Panc1 (cell line): ENCODE measurements at places on chromosomes 7 and 10.

- DNase-seq, result no peak
- H3K27ac ChIP-seq, result no peak overlapping the region
- no peak overlapping the region for H3K4me3 ChIP-seq
Measured at GRCh38 chr7:55308186-55308929, 56.8 kb upstream of the LANCL2 start.

GRCh38 chr7:46881507-46882127, 700.3 kb downstream of the TNS3 start:
- H3K4me3 ChIP-seq, result no peak overlapping the region
- H3K27ac ChIP-seq, result no peak overlapping the region
- H3K36me3 ChIP-seq, result no peaks in the 10 kb centered on the region

GRCh38 chr10:6136215-6137201, 47.7 kb downstream of the RBM17 start:
- DNase-seq, result no peak
- no peak overlapping the region for H3K4me3 ChIP-seq
- no peaks in the 10 kb centered on the region for H3K4me1 ChIP-seq
- H3K27me3 ChIP-seq, result no peaks in the 10 kb centered on the region
- H3K36me3 ChIP-seq, result no peaks in the 10 kb centered on the region
- H3K27ac ChIP-seq, result no peak overlapping the region

DNA sequence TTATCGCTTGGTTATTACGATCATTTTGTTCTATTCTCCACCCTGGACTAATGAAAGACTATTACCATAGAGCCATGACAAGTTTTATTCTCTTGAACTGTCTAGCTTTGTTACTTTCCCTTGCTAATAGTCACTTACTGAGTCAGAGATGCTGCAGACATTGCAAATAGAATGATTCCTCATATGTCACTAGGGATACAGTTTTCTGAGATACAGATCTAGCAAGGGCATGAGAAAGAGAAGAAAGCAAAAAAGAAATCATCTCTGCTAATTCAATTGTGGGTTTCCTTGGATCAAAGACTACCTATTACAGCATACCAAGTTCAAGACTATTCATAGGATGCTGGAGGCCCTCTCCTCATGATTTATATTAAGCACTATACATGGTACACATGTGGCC, 204.3 kb downstream of the MBL2 start:
- no peak overlapping the region for H3K4me3 ChIP-seq
- H3K4me1 ChIP-seq, result peaks cover 11% of the 10 kb centered on the region; the same call in 1 of the 2 replicates
- peak overlapping the region; percentile 67 for H3K27ac ChIP-seq
- H3K36me3 ChIP-seq, result no peaks in the 10 kb centered on the region
- no peak for DNase-seq

DNA sequence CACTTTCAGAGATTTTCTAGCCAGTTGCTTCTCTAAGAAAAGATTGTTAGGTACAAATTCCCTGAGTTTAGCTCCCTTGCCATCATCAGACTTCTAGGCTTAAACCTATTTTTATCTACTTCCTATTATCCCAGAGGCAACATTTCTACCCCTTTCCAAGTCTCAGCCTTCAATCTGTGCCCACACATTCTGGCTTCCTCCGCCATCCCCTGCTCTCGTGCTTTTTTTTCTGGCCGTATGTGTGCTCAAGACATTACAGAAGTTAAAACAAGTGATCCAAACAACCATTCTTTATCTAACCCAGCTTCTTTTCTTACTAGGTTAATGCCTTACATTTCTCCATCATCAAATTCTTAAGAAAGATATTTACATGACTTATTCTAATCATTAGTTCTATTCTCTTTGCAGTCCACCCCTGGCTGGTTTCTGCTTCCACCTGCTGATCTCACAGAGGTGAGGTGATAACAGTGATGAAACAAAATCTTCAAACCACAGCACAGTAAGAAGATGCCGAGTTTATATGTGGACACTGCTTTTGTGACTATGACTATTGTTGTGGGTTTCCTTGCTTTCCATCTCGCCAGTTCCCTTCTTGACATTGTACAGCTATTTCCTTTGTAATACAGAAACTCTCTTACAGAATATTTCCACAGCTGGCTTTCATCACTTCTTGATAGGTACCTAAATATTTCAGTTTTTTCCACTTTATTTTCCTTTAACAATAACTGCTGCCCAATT, 18.3 kb upstream of the CDK6 start:
- H3K4me1 ChIP-seq, result no peaks in the 10 kb centered on the region
- H3K36me3 ChIP-seq, result 0 out of 2 replicates have a peak, but pooled peaks cover under 1% of the 10 kb centered on the region
- peaks cover 1% of the 10 kb centered on the region; the same call in 1 of the 2 replicates for H3K27me3 ChIP-seq
- no peak overlapping the region for H3K27ac ChIP-seq
- DNase-seq, result no peak
- H3K4me3 ChIP-seq, result no peak overlapping the region

- H3K27ac ChIP-seq, result no peak overlapping the region
- no peak overlapping the region for H3K4me3 ChIP-seq
- no peaks in the 10 kb centered on the region for H3K27me3 ChIP-seq
- DNase-seq, result no peak
- peaks cover 2% of the 10 kb centered on the region for H3K4me1 ChIP-seq
- no peaks in the 10 kb centered on the region for H3K36me3 ChIP-seq
Measured at GRCh38 chr7:44189993-44190872, 994 bp upstream of the GCK start.

DNA sequence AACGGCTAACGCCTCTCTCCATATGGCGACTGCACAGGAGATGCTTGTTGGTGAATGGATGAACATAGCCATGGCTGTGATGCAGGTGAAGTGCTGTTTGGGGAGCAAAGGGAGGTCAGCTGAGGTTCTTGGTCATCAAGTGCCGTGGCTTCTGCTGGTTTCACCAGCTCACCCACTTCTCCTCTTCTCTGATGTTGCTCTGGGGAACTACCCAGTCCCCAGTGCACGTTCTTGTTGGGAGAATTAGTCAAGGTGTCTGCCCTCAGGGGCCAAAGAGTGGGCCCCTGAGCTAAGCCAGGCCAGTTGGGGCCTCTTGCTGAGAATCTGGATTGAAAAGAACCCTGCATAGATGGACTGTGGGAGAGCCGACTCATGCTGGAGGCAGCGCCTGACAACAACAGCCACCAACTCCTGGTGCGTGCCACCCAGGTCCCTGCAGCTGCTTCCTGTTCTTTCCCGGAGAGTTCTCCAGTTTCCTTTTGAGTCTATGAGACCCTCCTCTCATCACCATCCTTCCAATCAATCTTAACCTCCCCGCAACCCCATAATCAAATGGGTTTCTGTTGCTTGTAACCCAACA, 3.0 kb downstream of the BTBD16 start:
- H3K4me3 ChIP-seq, result no peak overlapping the region
- DNase-seq, result no peak
- H3K4me1 ChIP-seq, result no peaks in the 10 kb centered on the region
- H3K36me3 ChIP-seq, result no peaks in the 10 kb centered on the region
- H3K27ac ChIP-seq, result no peak overlapping the region
- H3K27me3 ChIP-seq, result no peaks in the 10 kb centered on the region

GRCh38 chr7:48139459-48139858, 31.8 kb upstream of the ABCA13 start:
- H3K36me3 ChIP-seq, result no peaks in the 10 kb centered on the region
- peak overlapping the region; percentile 98 for H3K27ac ChIP-seq
- peaks cover 52% of the 10 kb centered on the region for H3K4me1 ChIP-seq
- DNase-seq, result no peak
- no peak overlapping the region for H3K4me3 ChIP-seq

GRCh38 chr10:88178758-88179157, 315.3 kb downstream of the PTEN start:
- no peak for DNase-seq
- H3K4me3 ChIP-seq, result no peak overlapping the region
- H3K4me1 ChIP-seq, result no peaks in the 10 kb centered on the region
- no peaks in the 10 kb centered on the region for H3K36me3 ChIP-seq

DNA sequence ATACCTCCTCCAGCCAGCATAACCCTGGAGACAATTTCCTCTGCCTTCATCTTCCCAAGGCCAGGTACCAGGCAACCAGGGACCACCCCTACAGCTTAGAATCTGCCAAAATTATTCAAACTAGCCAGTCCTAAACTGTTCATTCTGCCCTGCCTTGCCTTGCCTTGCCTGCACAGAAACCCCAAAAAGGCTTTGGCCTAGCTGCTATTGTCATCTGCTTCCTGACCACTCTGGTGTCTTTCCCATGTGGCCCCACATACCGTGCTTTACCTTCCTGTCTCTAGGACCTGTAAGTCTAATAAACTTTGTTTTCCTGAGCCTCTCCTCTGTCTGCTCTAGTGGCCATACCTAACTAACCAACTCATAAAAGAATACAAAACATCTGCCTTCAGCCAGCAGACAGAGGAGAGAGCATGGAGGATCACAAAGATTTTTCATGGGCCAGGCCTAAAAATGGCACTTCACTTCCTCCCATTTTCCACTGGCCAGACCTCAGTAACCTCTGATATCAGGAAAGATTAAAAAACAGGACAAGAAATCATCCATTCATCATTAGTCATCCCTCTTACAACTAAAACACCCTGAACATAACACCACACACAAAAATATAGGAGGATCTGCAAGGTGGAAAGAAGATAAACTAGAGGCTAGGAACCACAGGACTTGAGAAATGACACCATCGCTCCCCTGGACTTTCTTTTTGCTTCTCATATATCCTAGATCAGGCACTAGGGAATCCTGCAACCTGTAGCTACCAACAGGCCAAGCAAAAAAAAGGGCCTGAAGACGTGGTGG, 51.5 kb downstream of the IMMP2L start:
- no peaks in the 10 kb centered on the region for H3K4me1 ChIP-seq
- H3K4me3 ChIP-seq, result no peak overlapping the region
- no peaks in the 10 kb centered on the region for H3K27me3 ChIP-seq
- H3K36me3 ChIP-seq, result no peaks in the 10 kb centered on the region

- no peaks in the 10 kb centered on the region for H3K4me1 ChIP-seq
- no peaks in the 10 kb centered on the region for H3K36me3 ChIP-seq
- DNase-seq, result no peak
- H3K27me3 ChIP-seq, result no peaks in the 10 kb centered on the region
- H3K27ac ChIP-seq, result no peak overlapping the region
- no peak overlapping the region for H3K4me3 ChIP-seq
Measured at GRCh38 chr10:45624724-45625123, 47.8 kb downstream of the ZFAND4 start.

DNA sequence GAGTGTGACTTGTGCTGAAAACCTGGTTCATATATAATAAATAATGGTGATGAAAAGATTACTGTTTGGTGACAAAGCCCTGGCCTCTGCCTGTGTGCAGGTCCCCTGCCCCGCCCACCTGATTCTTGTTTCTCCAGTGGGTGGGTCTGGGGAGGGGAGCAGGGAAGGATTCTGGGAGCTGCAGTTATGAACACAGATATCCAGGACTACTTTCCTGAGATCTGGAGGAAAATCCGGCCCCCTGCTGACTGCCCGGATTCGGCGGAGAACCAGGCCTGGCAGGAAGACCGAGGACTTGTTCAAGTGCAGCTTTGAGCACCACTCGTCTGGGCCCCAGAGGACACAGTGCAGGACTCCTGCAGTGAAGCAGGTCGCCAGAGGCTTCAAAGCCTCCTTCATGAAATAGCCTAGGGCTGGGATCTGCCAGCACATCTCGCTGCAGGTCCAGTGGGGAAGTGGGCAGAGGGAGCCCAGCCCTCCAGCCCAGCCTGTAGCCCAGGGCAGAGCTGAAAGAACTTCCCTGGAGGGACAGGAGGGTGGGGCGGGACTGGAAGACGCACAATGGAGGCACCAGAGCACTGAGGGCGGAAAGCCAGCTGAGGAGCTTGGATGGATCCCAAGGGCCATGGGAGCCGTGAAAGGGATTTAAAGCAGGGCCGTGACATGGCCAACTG, 7.0 kb downstream of the ATP6V0E2 start:
- no peak for DNase-seq
- H3K27me3 ChIP-seq, result no peaks in the 10 kb centered on the region
- no peaks in the 10 kb centered on the region; the same call in 1 of the 2 replicates for H3K4me1 ChIP-seq
- H3K27ac ChIP-seq, result no peak overlapping the region

- DNase-seq, result no peak
- peaks cover 29% of the 10 kb centered on the region for H3K27me3 ChIP-seq
- no peak overlapping the region for H3K4me3 ChIP-seq
- no peak overlapping the region for H3K27ac ChIP-seq
Measured at GRCh38 chr10:123645615-123646014, 20.5 kb upstream of the GPR26 start.

- H3K4me3 ChIP-seq, result no peak overlapping the region
- no peak overlapping the region for H3K27ac ChIP-seq
- no peak for DNase-seq
- no peaks in the 10 kb centered on the region for H3K36me3 ChIP-seq
- no peaks in the 10 kb centered on the region for H3K27me3 ChIP-seq
Measured at GRCh38 chr10:75696536-75696935, 265.1 kb downstream of the LRMDA start.

DNA sequence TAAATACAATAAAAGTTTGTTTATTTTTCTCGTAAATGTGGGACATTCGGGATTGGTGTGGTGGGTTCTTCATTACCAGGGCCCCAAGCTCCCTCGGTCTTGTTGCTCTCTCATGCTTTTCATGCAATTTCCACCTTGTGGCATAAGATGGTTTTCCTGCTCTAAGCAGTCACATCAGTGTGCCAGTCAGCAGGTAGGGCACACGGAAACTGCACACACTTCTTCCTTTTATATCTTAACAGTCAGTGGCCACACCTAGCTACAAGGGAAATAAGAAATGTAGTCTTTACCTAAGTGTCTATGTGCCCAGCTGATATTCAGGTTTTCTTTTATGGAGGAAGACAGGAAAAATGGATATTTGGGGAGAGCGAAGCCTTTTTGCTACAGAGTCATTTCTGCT, 6.5 kb downstream of the TAF5 start:
- H3K36me3 ChIP-seq, result peaks cover 4% of the 10 kb centered on the region
- no peak for DNase-seq
- no peak overlapping the region for H3K4me3 ChIP-seq
- H3K4me1 ChIP-seq, result no peaks in the 10 kb centered on the region; the same call in 1 of the 2 replicates
- H3K27ac ChIP-seq, result no peak overlapping the region

DNA sequence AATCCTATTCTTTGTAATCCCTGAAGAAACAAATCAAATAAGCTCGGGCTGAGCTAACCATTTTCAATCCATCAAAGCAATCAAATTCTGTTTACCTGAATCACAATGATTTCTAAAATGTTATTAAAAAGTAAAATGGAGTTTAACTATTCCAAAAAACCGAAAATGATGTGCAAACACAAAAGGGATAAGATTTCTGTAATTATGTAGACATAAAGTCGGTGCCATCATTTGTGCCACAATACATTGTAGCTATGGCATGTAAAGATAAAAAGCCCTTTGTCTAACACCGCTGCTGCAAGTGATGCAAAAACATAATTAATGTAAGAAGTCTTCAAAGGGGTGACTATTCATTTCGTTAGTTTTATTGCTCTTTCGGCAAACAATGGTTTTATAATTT, 125.1 kb upstream of the FAM204A start:
- no peaks in the 10 kb centered on the region for H3K4me1 ChIP-seq
- no peak overlapping the region for H3K4me3 ChIP-seq
- no peaks in the 10 kb centered on the region for H3K36me3 ChIP-seq
- DNase-seq, result no peak

- H3K4me3 ChIP-seq, result peak overlapping the region; percentile 45
- DNase-seq, result peak; percentile 30
- no peaks in the 10 kb centered on the region for H3K27me3 ChIP-seq
- no peaks in the 10 kb centered on the region for H3K36me3 ChIP-seq
- no peaks in the 10 kb centered on the region for H3K4me1 ChIP-seq
- H3K27ac ChIP-seq, result peak overlapping the region; percentile 57; the same call in 1 of the 2 replicates
Measured at GRCh38 chr7:52017802-52018679, 701.4 kb upstream of the COBL start.
